ENCODE measurements at places on chromosomes 6 and 20. TPM values are rescaled to one million over a fixed set of nuclear protein-coding genes. Genes with fewer than 3 reads are reported as not detected.

- no peak for DNase-seq
These were observed 79.9 kb downstream of the TOX2 start for GRCh38 chr20:43994486-43995100.

DNA sequence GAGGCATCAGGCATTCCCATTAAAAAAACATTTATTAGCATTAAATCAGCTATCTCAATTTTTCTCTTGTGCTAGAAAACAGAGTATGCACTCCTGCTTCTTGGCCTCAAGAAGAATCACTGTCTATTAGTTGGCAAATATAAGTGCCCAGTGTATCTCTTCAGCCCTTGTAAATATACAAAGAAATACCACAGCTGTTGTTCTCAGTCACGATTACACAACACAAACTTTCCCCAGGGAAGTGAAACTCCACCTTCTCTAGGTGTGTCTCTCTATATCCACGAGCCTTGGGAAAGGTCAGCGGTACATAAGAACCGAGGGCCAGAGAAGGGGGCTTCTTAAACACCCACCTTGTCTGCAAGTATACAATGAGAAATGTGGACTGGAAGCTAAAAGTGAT is 194.7 kb downstream of the PKHD1 start:
- no peak for DNase-seq

- DNase-seq, result no peak
These were observed 220.0 kb upstream of the BTBD3 start for GRCh38 chr20:11697646-11698045.

GRCh38 chr20:17873410-17874270 is 95.0 kb downstream of the SNX5 start:
- peak; percentile 93 for DNase-seq

- DNase-seq, result no peak
These were observed 6.2 kb upstream of the BANF2 start for GRCh38 chr20:17693444-17694001.

GRCh38 chr6:3455569-3456394 is 1.1 kb downstream of the SLC22A23 start:
- DNase-seq, result no peak

DNA sequence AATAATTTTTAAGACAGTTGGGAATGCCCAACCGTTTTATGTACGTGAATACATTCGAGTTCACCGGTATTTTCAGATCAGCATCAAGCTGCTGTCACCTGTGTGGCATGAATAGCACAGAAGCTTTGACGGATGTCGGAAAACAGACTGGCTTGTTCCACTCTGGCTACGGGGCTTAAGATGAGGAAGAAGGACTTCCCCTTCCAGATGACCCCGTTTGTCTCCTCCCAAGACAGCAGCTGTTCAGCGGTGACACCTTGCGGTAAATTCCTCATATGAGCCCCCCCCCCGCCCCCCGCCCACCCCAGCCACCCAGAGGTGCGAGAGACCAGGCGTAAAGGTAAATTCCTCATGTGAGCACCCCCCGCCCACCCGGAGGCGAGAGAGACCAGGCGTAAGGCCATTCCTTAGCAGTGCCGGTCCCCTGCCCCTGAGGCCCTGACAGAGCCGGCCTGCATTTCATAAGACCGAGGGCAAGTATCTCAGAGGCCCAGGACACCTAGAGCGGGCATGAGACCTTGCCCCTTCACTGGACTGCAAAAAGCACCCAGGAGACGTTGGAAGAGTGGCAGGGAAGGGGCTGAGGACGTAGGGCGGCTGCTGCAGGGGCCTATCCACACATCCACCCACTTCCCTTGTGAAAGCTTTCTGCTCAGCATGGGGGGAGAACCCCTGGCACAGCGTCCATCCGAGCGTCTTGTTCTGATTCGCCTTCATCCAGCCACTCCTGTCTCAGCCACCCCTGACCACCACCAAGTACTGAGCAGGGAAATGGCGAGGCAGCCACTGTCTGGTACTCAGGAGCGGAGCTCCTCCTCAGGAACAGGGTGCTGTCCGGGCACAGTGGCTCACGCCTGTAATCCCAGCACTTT is 7.3 kb upstream of the PCMTD2 start:
- DNase-seq, result no peak

DNA sequence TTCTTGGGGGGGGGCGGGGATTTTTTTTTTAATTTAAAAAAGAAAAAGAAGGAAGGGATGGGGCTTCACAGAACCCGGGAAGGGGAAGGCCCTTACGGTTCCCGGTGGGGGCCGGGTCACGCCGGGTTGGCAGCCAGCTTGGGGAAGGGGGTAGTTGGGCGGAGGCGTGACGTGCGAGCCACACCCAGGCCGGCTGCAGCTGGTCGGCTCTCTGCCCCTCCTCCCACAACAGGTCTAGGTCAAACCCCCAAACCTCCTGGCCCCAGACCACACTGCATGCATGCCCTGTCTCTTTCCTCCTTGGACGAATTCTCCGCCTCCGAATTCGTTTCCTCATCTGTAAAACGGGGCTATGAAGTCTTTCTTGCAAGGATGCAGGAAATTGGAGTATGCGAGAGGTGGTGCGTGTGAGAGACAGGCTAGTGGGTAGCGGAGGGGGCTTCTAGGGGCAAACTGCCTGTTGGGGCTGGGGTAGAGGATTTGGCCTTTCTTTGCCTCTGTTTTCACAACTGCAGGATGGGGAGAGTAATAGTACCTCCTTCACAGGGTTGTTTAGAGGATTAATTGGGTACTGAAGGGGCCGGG is 828 bp downstream of the HCK start:
- no peak for DNase-seq

- no peak for DNase-seq
These were observed at the start of gene ALDH8A1 for GRCh38 chr6:134949927-134950326. Gene ALDH8A1, minus strand, starts transcription at chr6:134950101. Its CDS starts 48 bp downstream, at chr6:134950053.

DNA sequence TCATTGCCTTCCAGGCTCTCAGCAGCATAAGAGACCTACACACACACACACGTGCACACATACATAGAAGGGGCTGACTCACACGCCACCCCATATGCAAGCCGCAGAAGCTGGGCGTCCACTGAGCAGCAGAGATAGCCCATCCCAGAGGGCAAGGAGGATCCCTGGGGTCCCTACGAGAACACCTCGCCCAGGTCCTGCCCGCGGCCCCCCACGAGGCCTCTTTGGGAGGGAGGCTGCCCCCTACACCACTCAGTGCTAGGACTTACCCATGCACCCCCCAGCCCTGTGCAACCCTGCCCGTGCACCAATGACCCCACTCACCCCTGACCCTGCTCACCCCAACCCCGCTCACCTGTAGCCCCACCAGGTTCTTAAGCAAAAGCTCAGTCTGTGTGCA is 20.6 kb upstream of the NTSR1 start:
- DNase-seq, result no peak

DNA sequence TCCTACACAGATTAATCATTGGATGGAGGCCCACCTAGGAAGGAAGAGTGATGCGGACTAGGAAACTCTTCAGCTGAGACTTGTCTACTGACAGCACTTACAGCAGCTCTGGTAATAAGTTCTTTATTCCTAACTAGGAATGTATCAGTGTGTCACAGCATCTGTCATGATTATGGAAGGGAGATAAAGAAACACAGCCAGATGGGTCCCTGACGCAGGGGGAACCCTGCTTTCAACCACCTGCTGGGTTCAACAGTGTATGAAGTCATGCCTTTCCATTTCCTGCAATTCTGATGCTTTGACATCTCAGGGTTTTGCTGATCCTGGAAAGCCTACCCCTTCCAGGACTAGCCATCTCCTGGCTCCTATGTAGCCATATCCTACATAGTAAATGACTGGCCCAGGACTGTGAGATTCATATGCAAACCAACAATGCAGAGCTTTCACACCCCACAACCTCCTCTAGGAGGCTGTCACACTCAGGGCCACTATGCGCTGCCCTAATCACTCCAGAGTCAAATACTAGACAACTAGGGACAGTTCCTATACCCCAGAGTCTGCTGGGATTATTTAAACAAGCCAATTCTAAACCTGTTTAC is 29.0 kb upstream of the MANEA start:
- DNase-seq, result no peak

DNA sequence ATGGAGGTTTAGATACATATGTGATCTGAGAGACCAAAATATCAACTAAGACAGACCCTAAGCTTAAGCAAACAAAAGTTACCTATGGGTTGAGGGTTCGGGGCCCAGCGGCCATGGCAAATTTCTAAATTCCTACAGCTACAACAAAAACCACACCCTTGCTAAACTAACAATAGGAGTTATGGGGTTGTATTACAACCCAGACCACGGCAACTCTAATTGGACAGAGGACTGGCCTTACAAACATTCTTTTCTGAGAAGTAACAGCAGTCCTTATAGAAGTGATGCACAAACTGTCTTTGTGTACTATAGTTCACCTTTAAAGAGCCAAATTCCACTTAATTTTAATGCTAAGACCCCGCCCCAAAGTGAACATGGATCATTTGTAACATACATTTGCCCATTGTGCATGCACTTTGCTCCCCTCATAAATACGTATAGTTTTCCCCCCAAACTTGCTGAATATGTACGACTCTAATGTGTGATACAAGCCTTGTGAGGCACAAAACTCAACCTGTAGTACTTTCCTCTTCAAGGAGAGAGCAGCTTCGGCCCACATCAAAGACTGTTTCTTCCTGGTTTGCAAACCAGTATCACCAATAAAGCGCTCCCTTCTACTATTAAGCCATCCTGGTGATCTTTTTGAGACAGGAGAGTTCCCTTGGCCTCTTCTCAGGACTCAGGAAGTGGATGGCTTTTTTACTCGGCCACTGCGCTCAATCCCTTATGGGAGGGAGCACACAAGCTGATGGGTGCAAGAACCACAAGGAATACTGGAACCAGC is 25.6 kb upstream of the MBOAT1 start:
- no peak for DNase-seq

DNA sequence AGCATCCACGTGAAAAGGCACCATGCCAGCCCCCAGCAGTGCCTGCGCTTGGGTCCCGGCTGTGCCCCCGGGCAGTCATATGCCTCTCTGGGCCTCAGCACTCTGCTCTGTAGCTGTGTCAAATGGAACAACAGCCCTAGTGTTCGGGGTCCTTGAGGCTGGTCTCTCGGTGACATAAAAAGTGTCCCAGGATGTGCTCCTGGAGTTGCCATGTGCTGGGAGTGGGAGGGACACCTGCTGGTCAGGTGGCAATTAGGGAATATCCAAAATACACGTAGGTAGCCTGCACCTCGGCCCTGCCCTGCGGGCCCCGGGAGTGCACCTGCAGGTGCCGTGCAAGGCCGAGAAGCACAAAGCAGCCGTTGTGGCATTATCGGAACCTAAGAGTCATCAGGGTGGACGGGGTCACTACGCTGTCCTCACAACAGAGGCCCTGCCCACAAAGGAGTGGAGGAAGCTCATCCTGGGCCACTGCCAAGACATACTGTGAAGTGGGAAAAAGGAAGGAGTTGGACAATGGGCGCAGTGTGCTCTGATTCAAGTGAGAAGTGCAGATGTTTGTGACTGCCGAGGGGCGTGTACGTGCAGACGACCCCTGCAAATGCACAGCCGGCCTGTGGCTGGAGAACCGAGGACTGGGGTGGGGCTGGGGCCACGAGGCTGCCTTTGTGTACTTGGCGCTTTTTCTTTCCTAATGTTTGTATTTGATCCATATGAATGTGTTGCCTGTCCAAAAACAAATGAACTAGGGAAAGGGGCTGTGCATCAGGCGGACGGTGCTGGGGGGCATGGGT is 24.6 kb downstream of the SLCO4A1 start:
- DNase-seq, result no peak

DNA sequence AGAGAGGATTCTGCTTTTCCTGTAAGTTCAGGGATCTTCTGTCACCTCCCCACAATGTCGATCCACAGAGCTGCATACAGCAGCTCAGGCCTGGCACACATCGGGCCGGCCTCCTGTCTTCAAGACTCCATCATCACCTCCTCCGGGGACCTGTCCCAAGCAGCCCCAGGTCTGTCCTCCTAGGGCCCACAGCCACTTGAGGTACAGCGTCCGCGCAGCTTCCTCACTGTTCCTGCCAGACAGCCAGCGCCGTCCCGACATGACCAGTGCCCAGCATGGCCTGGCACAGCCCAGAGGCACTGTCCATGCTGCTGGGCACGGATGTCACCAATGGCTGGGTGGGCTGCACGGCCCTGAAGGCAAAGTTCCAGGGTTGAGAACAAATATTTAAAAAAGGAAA is 101.6 kb downstream of the DLL1 start:
- DNase-seq, result no peak

GRCh38 chr20:22394583-22394982 is 189.8 kb downstream of the FOXA2 start:
- no peak for DNase-seq

The POU5F1 gene
- 0.85 TPM for polyA plus RNA-seq

- no peak for DNase-seq
These were observed 77.0 kb downstream of the ADTRP start for GRCh38 chr6:11701573-11701972.

GRCh38 chr6:26454631-26455030 is 3.1 kb upstream of the BTN2A1 start:
- DNase-seq, result no peak

The TSHZ2 gene
- polyA plus RNA-seq, result 8.3 TPM

DNA sequence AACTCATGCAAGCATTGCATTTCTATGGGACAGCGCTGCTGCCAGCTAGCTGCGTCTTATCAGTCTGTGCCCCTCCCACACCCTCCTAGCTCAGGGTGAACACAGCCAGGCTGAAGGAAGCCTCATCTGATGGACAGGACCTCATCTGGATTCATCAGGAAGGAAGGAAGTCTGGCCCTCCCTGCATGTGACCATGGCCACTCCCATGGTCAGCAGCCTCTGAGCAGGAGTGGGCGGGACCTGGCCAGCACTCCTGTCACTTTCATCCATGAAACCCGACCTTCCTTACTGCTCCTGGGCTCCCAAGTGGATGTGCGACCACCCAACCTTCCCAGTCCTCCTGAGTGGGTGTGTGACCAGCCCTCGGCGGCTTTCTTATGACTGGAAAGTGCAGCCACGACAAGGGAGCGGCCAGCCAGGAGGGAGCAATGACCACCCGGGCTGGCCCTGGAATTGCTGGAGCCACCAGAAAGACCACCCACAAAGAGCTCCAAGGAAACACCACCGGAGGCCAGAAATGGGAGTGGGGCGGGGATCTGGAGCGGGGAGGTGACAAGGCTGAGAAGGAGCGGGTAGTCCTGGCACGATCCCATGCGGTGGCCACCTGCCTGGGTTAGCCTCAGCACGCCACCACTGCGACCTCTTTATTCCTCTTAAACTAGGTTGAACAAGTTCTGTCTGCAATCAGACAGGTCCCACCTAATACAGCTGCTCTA is 241.2 kb downstream of the TTLL2 start:
- no peak for DNase-seq

The BNIP5 gene
- 0.28 TPM for polyA plus RNA-seq

- no peak for DNase-seq
These were observed 116.3 kb upstream of the FKBP1C start for GRCh38 chr6:63094947-63095346.

DNA sequence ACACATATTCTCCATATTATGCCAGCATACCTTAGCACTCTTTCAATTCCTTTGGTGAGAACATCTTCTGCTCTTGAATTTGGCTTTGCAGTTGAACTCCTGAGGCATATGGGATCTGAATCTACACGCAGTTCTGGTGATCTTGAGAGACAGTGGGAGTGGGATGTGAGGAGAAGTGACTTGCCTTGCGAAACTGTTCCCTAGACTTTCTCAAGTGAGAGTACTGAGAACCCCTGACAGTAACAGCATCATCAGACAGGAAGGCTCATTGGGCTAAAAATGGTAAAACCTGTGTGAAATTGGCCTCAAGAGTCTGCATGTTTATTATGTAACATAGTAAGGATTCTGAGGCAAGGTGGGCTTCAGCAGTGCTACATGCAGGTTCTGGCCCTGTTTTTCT is 49.1 kb upstream of the CEP85L start:
- DNase-seq, result no peak
